ENCODE measurements at places on chromosomes 3 and 15.

GRCh38 chr15:89400116-89400781 is 65.6 kb upstream of the POLG start:
- no peak for DNase-seq

- DNase-seq, result no peak
Observed at GRCh38 chr15:68809517-68809916, 11.2 kb downstream of the ANP32A start.

- DNase-seq, result no peak
Observed at GRCh38 chr3:101204246-101204645, 116.1 kb downstream of the IMPG2 start.

DNA sequence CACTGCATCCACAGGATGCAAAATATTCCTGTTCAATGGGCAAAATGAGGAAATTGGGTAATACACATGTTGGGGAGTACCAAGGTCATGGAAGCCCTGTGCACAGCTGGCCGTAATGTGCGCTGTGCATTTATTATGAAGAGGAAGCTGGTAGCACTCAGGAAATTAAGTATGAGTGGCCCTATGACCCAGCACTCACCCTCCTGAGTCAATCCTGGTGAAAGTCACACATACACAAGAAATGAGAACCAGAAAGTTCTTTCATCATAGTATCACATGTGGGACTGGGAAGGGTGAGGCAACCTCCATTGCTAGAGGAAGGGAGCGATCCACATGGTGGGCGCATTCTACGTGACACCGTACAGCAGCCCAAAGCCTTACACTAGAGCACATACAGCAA is 11.4 kb upstream of the PRR20G start:
- no peak for DNase-seq

DNA sequence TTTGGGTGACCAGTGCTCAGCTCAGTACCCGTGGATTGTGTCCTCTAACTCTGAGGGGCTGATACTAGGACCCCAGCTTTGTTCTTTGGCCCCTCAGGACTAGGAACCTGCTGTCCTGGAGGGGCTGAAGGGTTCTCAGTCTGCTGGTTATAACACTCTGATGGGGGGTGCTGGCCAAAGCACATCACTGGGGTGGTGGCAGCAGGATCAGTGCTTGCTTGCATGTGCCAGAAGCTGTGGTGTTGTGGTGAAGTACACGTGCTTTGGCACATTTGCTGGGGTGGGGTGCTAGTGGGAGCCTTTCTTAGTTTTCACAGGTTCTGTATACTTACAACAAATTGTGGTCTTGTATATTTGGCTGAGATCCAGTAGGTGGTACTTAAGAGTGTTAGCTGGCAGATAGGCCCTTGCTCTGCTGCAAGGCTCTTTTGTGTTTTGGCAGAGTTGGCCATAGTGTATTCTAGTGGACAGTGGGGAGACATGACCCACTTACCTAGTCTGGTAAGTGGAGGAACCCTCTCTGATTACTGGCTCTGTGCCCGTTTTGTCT is 344.3 kb downstream of the EDEM1 start:
- no peak for DNase-seq

DNA sequence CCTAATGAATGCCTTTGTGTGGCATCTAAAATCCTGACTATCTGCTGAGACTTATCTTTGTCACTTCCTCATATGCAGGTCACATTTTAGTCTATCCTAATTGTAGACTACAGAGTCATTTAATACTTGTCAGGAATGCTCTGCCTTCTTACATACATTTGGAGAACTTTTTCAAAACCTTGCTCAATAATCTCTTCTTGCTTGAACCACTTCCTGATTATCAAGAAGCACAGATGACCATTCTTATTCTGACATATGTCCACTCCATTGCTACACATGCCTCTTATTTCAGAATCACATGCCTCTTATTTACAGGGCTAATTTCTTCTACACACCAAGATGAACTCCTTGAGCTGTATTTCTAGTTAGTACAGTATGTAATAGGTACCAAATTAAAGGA is 400.3 kb downstream of the TBC1D5 start:
- no peak for DNase-seq

DNA sequence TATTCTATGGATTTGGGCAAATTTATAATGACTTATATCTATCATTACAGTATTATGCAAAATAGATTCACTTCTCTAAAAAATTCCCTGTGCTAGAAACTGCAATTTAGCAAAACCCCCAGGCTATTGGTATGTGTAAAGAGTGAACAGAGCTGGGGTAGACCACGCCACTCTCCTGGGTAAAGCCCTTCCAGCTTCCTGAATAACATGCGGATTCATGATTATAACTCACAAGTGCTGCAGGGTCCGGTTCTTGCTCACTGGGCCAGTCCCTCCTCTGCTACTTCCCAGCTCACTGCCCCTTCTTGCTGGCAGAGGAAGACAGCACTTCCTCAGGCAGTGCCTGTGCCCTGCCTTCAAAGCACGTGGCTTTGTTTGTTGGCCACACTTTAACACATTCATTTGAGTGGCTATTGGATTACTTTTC is 4.1 kb downstream of the CD80 start:
- DNase-seq, result no peak

DNA sequence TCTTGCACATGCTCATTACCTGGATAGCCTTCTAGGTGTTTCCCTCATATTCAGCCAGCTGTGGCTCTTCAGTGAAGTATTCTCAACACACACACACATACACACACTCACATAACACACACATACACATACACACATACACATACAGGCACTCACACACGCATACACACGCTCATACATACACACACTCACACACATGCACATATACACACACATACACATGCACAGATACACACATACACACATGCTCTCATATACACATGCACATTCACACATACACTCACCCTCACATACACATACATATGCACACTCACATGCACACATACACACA is 41.2 kb downstream of the GRK7 start:
- no peak for DNase-seq

- no peak for DNase-seq
Observed at GRCh38 chr3:127172211-127172610, 20.7 kb upstream of the PRR23E start.

DNA sequence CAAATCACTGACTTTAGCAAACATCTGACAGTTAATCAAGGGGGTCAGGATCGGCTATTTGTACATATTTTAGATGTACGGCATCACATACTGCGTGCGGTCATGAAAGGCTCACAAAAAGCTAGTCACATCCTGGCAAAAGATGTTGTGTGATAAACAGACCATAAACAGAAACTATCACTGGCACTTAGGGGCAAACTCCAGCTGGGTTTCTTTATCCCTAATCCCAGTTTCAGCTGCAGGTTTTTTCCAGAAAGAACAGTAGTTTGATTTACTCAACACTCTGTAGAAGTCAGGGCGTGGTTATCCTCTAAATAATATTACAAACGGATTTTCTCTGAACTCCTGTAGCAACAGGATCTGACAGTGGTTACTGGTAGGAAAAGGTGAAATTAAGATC is 112.4 kb upstream of the BHLHE40 start:
- no peak for DNase-seq

- DNase-seq, result no peak
Observed at GRCh38 chr15:38650936-38651327, 86.3 kb upstream of the RASGRP1 start.

DNA sequence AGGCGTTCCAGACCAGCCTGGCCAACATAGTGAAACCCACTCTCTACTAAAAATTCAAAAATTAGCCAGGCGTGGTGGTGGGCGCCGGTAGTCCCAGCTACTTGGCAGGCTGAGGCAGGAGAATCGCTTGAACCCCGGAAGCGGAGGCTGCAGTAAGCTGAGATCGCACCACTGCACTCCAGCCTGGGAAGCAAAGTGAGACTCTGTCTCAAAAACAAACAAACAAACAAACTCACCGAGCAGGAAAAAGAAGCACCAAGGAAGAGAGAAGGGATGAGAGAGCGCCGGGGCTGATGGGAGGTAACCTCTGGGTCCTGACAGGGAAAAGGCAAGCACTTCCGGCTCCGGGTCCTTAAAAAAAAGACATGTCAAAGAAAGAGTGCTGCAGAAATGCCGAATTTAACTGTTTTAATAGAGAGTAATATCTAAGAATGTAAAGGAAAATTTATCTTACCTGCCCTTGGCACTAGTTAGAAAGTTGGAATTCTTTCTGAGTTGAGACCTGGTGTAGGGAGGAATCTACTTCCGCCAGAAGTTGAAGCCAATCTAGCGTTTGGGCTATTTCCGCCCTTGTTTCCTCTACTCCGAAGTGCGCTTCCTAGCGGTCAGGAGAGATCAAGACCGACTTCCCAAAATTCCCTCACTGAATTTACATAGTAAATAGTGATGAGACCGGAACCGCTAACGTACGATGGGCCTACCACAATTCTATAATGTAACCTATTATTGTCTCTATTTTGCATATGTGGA is 29.1 kb downstream of the EFCAB12 start:
- DNase-seq, result peak; percentile 93

DNA sequence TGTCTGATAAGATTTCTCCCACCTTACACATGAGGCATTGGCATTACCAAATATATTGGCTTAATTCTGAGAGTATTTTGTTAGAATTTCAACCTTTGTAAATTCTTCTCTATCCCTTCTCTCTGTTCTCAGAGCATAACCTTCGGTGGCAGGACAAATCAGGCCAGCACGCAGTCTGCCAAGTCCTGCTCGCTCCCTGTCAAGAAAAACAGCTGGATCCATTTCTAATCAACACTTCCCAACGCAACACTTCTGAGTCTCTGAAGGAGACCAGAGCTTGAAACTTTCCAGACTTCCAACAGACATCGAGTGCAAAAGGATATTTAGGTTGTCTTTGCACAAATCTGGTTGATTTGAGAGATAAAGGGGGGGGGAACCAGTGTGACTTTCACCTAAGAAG is 125.7 kb downstream of the SV2B start:
- DNase-seq, result no peak

DNA sequence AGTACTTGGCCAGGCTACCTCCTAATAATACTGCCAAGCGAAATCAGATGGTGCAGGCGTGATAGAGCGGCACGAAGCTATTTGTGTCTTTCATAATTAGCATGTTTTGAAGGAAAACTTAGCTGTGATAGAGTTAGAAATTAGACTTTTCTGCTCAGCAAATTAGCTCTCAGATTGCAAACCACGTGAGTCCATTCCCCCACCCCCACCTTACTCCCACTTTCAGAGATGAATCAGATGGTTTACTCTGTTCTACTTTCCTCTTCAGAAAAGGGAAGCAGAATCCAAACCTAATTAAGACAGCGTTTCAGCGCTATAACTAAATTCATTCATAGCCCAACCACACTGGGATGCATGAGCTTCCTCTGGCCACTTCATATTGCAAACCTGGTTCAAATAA is 214.6 kb downstream of the SLCO3A1 start:
- no peak for DNase-seq

DNA sequence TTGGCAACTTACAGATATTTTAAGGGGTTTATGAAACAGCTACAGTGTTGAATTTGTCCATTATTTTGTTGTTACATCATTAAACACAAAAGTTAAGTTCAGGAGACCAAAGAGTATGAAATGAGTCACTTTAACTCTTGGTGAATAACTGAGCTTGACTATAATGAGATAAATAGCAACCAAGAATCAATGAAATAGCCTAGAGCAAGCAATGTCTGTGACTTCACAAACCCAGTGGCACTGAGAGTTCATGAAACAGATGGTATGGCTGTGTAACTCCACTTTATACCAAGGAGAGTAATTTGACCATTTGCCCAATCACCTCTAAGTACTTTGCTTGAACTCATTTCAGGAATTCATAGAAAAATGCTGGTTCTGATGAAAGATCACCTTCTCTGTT is 169.6 kb upstream of the GADL1 start:
- no peak for DNase-seq

DNA sequence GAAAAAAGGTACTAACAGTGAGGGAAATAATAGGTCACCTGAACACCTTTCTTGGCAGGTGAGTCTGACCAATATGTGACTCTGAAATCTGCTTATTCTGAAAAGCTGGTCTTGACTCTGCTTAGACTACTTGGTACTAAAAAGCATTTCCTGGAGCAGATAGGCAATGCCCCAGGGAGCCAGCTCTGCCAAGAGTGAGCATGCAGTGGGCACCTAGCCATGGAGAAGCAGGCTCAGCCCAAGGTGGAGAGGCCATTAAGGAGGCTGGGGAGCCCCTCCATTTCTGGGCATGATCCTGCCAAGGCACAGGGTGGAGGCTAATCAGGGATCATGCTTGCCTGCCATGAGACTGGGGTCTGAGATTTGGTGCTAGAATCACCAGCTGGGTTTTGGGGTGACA is 1.6 kb upstream of the LTF start:
- no peak for DNase-seq

DNA sequence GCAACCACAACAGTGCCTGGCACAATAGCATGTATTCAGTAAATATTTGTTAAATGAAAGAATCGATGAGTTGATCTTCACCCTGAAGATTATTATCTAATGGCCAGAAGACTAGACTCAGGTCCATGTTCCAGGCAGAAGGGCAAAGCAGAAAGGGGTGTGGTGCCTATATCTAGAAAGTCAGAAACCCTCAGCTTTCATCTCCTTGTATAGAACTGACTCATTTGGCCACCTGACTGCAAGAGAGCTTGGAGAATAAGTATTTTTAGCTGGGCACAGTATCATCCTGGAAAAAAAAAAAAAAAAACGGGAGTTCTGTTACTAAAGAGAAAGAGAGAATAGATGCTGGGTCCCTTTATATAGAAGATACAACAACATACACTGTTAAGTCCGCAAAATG is 69.7 kb upstream of the SPRED1 start:
- DNase-seq, result no peak

- DNase-seq, result no peak
Observed at GRCh38 chr15:71465131-71465955, 345.0 kb upstream of the NR2E3 start.

- no peak for DNase-seq
Observed at GRCh38 chr3:158827773-158828172, 25.9 kb downstream of the MFSD1 start.

GRCh38 chr3:141471160-141471559 is 15.7 kb upstream of the RASA2 start:
- DNase-seq, result no peak

DNA sequence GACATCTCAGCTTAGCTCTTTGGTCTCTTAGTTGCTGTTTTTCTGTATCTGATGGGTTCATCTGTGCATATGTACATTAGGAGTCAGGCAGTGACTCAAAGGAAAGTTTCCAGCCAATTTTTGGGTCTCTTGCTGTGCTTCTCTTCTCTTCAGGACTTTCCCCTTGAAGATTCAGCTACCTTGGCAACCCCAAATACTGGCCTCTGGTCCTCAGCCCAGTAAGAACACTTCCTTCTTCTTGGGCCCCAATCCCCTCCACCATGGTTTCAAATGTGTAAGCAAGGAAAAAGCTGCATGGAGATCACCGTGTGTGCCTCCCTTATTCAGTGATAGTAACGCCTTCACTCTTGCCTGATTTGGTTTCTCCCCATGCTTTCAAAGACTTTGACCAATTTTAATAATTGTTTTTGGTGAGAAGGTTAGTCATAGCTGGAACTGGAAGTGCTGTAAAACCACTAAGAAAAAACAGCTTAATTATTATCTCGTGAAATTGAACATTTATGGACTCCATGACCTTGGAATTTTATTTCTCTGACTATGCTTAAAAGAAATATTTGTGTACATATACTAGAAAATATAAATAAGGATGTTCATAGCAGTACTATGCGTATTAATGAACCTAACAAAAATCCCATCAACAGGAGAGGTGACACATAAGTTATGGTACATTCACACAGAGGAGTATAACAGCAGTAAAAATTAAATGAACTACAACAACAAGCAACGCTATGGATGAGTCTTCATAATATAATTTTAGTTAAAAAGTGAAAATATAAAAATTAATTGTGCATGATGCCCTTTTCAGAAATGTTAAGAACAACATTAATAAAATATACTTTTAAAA is 125.3 kb upstream of the BCL6 start:
- no peak for DNase-seq
